ENCODE measurements at places on chromosomes 2 and 18.

- no peak for DNase-seq
Measured at GRCh38 chr2:127094509-127095366, 12.2 kb downstream of the BIN1 start.

- no peak for DNase-seq
Measured at GRCh38 chr2:191189112-191189635, 38.4 kb upstream of the STAT4 start.

- no peak for DNase-seq
Measured at GRCh38 chr2:229910832-229911412, 10.9 kb downstream of the TRIP12 start.

DNA sequence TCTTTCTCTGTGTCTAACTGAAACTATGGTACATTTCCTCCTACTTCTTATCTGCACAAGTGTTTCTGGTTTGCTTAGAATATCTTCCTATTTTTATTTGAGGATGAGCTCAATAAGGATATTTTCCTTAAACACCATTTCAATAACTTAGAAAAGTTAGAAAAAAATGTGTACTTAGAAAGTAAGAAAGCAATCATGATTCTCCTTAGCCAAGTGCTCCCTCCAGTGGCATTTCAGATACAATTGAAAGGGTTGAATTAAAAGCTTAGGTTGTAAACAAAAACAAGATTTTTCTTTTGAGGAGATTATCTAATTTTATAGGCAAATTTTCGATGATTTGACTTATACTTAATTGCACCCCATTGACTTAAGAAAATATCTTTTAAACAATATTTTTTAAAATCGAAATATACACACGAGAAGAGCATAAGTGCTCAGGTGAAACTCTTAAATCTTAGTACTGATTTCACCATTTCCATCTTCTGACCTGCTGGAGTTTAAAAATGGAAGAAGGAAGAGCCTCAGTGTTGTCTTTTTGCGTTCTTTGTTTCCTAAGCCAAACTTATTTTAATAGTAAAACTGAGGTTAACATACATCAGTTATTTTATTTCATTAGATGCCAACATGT lies 26.9 kb downstream of the C18orf63 start:
- DNase-seq = no peak

- no peak for DNase-seq
Measured at GRCh38 chr2:174699993-174700766, 64.1 kb downstream of the CHRNA1 start.

GRCh38 chr2:163505281-163505680 lies 230.5 kb downstream of the FIGN start:
- no peak for DNase-seq

- DNase-seq = no peak
Measured at GRCh38 chr2:166384774-166385173, 9.0 kb upstream of the SCN9A start.

- no peak for DNase-seq
Measured at GRCh38 chr18:4204438-4204720, 250.7 kb downstream of the DLGAP1 start.

DNA sequence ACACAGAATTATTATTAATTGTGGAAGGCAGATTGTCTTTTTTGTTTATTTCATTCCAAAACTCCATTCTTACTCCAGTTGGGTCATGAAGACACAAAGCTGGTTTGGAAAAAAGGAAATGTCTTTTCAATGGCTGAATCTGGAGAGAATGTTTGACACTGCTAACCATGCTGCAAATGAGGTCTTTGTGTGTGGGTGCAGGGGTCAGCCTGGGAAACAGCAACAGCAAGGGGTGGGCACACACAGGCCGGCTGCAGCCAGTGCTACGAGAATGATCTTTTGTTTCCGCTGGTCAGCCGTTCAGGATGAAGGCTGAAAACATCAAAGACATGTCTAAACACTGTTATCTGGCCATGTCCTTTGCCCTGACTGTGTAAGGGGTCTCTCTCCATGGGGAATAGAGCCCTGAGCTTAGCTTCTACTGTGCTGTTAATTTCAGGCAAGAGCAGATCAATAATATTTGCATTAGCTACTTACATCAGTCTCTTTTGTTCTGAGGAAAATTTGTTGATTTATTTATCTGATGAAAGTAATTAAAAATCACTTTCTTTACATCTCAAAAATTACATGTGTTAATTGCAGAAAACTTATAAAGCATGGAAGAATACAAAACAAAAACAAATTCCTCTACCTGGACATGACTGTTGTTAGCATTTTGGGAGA lies 33.3 kb upstream of the E2F6 start:
- DNase-seq = no peak

DNA sequence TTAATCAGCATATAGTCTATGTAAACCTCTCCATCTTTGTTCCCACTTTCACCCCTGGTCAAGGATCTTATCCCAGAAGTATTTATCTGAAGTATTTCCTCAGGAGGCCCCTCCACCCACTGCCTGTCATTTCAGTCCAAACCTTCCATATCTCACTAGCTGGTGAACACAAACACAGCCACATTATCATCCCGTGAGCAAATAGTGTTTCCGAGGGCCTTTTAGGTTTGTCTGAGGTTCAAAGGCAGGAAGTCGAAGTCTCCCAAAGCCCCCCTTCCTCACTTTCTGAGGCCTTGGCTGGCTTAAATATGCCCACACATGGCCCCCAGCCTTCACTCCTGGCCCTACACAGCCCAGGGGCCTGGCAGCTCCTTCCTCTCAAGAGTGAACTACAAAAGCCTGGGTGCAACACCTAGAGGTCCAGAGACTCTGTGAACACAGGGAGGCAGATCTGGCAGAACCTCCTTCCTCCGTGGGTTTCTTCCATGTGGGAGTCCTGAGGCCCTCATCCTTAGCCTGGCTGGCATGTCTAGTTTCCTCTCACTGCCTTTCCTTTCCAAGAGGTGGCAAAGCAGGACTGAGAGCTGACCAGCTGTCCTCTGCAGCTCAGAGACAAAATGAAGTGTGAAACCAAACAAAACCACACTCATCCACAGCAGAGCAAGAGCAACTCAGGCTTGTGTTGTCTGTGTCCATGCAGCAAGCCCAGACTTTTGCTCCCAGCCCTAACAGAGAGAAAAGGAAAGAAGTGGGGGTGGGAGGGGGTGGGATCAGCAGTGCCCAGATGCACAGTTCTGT lies 264.2 kb downstream of the SS18 start:
- no peak for DNase-seq

- DNase-seq = no peak
Measured at GRCh38 chr2:229943770-229944449, 21.6 kb downstream of the FBXO36 start.

- no peak for DNase-seq
Measured at GRCh38 chr2:181178823-181179412, 198.5 kb downstream of the UBE2E3 start.

DNA sequence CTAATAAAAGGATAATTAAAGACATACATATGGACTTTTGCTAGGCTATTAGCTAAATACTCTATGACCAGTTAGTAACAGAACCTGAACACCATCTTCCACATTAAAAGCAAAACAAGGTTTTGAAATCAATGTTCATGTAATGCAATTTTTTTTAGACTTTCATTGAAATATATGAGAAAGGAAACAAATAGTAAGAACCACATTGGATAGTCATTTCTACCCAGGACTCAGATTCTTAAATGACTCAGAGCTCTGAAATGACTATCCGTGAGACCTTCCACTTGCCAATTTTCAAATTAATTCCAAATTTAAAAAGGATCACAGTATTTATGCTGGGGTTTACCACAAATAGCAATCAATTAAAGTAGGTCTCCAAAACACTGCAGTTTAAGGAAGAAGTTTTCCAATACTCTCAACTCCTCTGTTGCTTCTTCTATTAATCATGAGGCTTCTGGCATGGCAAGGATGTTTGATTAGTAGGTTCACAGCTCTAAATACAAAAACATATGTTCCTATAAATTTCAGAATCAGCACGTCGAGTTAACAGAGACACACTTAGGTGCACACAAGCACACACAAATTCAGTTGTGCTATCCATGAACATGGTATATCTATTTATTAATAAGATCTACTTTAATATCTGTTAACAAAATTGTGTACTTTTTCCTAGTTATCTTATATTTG lies 841.0 kb downstream of the RNF144A start:
- no peak for DNase-seq

DNA sequence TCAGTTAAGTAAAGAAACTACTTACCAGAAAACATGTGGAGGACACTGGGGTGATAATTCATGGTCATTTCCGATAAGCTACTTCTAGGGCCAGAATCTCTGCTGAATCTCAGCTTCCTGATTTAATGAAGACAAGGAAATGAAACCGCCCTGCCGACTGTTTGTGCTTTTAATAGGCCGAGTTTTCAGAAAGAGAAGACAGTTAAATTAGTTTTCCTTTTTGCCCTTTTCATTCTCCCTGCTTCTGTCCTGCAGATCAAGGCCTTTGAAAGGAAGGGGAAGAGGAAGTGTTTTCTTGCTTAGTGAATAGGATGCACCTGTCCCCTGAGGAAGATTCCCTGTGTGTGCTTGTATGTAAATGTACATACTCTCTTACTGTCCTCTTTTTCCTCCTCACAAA lies 126.6 kb downstream of the SH3RF3 start:
- no peak for DNase-seq

DNA sequence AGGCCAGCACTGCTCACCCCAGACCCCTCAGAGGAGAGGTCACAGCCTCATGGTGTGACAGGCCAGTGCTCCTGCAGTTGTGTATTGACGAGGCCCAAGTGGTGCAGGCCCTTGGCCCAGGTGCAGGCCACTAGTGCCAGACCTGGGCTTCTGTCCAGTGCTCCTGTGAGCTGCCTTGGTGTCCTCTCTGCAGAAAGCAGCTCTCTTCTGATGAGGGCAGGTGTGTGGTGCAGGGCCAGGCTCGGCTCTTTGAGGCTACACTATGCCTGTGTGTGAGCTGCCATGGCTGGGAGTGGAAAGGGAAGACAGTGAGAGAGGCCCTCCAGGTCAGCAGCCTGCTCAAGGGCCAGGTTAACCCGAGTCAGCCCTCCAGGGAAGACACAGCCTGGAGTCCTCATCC lies 17.1 kb downstream of the EHD3 start:
- DNase-seq = no peak

DNA sequence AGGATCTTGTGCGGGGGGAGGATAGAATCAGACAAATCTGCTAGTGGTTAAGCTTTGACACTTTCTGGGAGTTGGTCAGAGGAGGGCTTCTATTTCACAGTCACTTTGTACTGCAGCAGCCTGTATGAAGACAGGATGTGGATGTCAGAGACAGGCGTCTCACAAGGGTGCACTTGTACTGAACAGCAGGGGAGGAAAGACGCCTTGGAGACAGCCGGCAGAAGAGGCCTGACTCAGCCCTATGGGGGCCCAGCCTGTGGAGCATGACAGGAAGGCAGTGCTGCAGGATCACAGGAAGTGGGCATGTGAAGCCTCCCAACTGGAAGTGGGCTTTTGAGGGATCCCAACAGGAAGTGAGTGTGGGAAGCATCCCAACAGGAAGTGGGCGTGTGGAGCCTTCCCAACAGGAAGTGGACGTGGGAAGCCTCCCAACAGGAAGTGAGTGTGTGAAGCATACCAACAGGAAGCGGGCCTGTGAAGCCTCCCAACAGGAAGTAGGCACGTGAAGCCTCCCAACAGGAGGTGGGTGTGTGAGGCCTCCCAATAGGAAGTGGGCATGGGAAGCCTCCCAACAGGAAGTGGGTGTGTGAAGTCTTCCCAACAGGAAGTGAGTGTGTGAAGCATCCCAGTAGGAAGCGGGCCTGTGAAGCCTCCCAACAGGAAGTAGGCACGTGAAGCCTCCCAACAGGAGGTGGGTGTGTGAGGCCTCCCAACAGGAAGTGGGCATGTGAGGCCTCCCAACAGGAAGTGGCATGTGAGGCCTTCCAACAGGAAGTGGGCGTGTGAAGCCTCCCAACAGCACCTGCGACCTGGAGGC lies 212.3 kb downstream of the SNTG2 start:
- no peak for DNase-seq

DNA sequence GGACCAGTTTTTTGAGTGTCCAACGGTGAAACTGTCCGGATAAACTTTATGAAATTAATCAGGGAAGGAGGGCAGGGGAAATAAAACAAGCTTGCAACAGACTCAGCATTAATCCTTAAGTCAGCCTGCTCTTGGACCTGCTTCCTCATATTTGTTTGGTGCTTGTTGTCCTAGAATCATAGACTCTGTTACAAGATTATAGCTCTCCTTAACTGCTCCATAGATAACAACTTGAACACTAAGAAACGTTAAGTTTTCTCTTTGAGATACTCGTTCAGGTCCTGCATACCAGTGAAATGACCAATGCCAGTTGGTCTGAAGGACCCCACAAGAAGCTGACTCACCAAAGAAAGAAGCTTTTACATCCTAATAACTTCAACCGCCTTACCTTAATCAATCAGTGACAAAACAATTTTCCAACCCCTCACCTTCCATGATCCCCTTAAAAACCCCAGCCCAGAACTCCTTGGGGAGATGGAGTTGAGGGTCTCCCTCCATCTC lies 493.2 kb downstream of the PID1 start:
- no peak for DNase-seq

- no peak for DNase-seq
Measured at GRCh38 chr2:191318037-191318728, 73.0 kb downstream of the MYO1B start.
